ENCODE measurements at places on chromosomes 7 and 10.
A peak's percentile ranks its signal among the peaks of the same experiment; 100 is the strongest.

GRCh38 chr7:133572087-133572486 is 319.2 kb downstream of the EXOC4 start:
- no peak for DNase-seq

GRCh38 chr10:30493609-30494530 is 59.9 kb downstream of the MAP3K8 start:
- DNase-seq, result peak; percentile 49

- DNase-seq, result no peak
Observed at GRCh38 chr7:5598769-5599371, 175.2 kb upstream of the TNRC18 start.

DNA sequence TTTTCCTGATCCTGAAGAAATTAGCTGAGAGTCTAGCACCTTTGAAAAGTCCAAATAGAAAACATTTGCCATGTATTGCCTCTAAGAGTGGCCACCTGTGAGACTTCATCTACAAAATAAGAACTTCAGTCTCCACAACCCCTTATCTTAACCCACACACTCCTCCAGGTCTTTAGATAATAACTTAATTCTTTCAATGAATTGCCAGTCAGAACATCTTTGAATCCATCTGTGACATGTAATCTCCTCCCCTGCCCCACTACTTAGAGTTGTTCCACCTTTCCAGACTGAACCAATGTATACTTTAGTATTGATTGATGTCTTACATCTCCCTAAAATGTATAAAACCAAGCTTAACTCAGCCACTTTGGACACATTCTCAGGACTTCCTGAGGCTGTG is 84.4 kb upstream of the FAM171A1 start:
- DNase-seq, result no peak

GRCh38 chr10:124558339-124559321 is 97.0 kb downstream of the LHPP start:
- DNase-seq, result no peak

DNA sequence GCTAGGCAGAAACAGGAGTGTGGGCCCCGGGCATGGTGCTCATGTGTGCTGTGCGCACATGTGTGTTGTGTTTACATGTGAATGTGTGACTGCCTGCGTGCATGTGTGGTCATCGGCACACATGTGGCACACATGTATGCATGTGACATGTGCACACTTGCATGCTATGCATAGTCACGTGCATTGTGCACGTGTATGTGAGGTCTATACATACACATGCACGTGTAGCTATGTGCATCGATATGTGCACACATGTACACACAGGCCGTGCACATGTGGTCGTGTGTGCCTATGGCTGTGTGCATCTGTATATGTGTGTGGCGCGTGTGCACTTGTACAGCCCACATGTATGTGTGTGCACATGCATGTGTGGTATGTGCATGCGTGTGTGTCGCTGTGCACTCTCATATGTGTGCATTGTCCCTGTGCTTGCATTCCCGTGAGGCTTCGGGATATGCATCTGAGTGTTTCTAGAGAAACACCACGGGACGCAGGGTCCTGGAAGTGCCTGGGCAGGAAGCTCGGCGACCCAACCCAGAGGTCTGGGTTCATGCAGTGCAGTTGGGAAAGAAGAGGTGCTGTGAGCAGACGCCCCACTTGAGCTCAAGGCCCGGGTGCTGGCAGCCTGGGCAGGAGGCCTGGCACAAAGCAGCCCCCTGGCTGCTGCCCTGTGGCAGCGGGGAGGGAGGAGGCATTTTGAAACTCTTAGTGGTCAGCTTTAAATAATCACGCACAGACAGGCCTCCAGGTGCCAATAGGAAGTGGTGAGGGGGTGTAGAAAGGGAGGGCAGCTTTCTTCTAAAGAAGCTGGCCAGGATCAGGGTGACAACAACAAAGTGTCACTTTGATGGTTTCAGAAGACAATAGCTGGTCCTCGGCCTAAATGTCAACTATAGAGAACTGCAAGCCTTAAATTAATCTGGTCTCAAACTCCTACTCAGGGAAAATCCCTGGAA is 410.0 kb upstream of the MGMT start:
- DNase-seq, result no peak

DNA sequence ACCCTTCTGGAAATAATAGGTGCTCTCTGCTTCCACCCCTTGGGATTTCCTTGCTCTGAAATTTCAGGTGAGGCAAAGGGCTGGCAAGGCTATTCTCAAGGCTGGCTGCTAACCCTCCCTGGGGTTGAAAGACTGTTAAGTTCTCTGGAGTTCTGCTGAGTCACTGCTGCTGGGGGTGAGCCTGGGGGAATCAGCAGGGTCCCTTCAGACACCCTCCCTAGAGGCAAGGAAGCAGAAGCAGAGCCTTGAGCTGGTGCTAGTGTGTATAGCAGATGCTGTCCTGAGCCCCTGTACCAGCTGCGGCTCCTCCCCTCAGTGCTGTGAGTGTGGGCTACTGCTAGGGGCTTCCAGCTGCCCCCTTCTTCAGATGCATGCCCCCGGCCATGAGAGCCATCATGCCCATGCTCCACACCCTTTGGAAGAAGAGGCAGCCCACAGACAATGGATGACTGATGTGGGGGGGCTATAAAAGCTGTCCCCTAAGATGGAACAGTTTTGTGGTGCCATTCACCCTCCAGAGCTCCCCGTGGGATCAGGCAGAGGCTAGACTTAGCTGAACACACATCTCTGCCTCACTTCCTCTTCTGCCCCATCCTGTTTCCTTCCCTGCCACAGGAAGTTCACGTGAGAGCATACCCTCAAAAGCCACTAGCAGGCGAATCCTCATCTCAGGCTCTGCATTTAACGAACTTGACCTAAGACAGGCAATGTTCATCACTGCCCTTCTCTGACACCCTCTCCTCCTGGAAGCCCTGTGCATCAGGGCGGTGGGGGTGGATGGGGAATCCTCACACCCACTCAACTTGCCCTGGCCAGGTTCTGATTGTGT is 91.8 kb downstream of the SH3PXD2A start:
- no peak for DNase-seq

DNA sequence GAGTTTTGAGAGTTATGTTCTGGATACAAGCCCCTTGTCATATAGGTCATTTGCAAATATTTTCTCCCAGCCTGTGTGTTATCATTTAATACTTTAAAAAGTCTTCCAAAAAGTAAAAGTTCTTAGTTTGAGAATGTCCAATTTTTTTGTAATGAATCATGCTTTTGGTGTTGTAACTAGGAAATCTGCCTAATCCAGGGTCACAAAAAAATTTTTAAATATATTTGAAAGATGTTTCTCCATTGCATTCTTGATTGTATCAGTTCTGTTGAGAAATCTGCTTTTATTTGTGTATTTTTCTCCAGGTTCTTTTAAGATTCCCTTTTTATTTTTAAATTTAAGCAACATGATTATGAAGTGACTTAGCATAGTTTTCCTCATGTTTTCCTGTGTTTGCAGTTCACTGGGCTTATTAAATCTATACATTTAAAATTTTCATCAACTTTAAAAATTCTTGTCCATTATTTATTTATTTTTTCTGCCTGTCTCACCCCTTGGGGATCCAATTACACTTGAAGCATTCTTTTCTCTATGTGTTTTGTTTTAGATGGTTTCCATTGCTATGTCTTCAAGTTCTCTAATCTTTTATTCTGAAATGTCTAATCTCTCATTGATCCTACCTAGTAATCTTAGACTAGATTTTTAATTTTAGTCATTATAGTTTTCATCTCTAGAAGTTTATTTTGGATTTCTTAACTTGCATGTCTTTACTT is 47.0 kb downstream of the CCDC71L start:
- no peak for DNase-seq

DNA sequence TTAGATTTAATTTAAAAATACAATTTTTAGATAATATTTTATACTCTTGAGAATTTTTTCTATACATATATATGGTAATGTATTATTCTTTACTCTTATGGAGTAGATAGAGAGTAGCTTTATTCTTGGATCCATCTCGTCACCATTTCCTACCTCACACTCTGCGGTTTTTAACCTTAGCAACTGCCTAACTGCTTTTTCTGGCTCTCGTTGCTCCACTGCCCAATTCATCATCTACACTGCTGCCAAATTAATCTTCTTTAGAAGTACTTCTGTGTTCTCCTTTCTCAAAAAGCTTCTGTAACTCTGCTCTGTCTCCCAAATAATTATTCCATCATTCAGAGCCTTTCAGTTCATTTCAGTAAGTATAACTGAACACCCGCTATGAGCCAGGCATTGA is 35.3 kb downstream of the CAPZA2 start:
- no peak for DNase-seq

- no peak for DNase-seq
Observed at GRCh38 chr7:2404714-2405119, 1.3 kb downstream of the CHST12 start.

DNA sequence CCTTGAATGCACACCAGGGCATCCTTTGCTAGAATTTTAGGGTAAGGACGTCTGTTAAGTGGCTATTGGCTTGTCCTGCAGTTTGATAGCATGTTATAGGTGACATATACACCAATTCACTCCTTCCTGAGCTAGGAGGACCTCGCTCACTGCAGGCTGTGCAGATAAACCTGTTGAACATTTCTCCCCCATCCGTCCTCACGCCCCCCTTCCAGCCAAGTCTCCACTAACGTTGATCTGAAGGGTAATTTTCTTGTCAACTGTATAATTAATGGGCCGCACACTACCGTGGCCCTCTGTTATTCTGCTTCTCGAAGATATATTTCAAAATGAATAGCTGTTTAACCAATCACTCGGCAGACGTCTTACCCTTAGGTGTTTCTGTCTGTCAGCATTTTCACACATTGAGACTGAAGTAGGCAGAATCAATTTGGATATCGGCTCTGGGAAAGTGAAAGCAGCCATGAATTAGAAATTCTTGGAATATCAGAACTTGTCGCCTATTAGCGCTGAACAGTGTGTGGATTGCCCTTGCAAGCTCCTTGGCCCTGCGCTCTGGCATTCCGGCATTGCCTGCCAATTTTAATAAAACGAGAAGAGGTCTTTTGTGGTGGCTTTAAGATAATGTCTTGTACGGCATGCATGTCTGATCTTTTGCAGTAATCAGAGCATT is 905.3 kb downstream of the TYW1 start:
- DNase-seq, result no peak

- DNase-seq, result no peak
Observed at GRCh38 chr10:117053482-117053881, 48.5 kb upstream of the SHTN1 start.

DNA sequence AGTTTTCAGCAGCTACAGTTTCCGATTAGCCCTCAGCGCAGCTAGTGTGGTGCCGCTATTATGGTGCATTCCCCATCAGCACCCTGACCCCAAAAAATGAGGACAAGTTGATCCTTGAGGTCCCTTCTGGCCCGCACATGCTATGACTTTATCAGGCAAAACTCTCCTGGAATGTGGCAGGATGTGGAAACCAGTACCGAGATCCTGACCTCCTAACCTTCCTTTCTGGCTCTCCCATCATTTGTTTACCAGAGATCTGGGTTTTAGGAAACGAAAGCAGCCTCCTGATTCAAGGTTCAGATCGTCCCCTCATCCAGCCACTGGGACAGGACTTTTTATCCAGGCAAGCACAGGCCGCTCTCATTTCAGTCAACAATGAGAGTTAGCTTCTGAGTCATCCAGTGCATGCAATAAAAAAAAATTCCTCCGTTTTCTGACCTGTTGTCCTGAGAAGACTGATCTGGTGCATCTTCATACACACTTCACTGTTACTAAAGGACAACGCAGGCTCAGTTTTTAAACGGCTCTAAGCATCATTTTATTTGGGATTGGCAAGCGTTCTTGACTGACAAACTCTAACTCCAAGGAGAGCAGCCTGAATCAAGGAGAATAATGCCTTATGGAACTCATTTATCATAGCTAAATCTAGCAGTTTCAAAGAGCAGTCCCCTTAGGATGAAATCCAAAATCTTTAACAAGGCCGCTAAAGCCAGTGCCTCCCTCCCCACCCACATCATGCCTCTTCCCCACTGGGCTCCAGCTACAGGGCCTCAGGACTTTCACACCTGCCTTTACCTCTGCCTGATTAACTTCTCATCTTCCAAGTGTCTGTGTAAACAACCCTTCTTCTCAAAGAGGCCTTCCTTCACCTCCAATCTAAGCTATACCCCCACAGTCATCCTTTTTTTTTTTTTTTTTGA is 17.1 kb downstream of the PDLIM1 start:
- no peak for DNase-seq

Measured in activated CD8-positive, alpha-beta memory T cell treated with anti-CD3 and anti-CD28 coated beads, Interleukin-2, amount 50 U/mL, for 48 hours (primary cell).